G401 (cell line): ENCODE measurements at places on chromosomes 3 and 15. TPM values are rescaled to one million over a fixed set of nuclear protein-coding genes. Genes with fewer than 3 reads are reported as not detected.

The STRIT1 gene
- total RNA-seq: not detected in 2 replicates

The SLC51A gene
- total RNA-seq: not detected in 2 replicates

The SAMMSON gene
- not detected in 2 replicates for total RNA-seq

The KCNH8 gene
- total RNA-seq: not detected in 2 replicates

The APOD gene
- 1.3 and 2.9 TPM in 2 replicates for total RNA-seq

The GOLGA6L4 gene
- total RNA-seq: 0.58 and 0.80 TPM in 2 replicates

The PLA2G4F gene
- total RNA-seq: not detected in 2 replicates

The SPATA12 gene
- not detected in 2 replicates for total RNA-seq

The SPSB4 gene
- total RNA-seq: 1.5 TPM in 1 of 2 replicates, not detected in the other

The FBXW12 gene
- total RNA-seq: 0.68 TPM in 1 of 2 replicates, not detected in the other

The SLC28A1 gene
- not detected in 2 replicates for total RNA-seq

DNA sequence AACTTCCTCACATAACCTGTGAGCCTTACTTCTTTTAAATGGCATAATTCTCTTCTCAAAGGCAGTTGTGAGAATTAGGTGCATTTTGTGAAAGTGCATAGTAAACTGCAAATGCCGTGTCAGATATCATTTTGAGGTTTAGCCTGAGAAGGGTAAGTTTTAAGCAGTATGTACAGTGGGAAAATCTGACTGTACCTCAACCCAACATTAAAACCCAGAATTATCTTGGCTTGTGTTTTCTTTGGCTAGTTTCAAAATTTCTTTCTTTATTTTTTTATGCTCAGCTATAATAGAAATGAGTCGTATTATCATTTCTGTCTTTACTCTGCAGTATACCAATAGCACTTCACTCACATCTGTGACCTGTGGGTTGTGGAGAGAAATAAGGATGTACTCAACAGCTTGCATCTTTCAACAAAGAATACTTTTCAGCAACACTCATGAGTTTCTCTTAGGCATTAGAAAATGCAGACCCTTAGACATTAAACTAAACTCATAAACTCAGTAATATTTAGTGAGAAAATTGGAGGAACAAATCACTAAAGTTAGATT is 65.7 kb downstream of the RASA2 start:
- no peak for DNase-seq

DNA sequence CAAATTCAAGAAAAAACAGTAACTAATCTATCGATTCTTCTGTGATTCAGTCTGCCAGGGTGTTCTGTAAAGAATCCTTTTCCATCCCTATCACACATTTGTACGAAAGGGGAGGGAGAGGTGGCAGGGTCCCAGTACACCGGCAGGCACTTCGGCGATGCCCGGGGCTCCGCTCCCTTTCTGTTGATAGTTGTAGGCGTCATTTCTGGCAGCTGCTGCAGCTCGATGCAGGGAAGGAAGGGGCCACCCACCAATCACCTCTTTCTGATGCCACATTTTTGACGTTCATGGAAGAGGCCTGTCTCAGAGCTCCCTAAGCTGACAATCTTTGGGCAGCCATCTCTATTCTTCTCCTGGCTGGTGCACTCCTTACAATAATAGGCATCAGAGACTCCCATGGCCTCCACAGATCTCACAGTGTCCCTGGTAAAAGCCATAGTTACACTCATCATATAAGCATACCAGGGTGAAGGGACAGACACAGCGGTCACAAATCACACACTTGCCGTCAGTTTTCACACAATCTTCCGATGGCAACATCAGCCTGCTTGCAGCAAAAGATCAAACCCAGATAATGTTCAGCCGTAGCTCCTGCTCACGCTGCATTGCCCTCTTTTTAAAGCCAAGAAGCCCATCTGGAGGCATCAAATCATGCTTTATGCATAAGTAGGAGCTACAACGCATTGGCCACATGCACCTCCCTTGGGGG is 60.8 kb upstream of the ZBTB38 start:
- no peak for DNase-seq

DNA sequence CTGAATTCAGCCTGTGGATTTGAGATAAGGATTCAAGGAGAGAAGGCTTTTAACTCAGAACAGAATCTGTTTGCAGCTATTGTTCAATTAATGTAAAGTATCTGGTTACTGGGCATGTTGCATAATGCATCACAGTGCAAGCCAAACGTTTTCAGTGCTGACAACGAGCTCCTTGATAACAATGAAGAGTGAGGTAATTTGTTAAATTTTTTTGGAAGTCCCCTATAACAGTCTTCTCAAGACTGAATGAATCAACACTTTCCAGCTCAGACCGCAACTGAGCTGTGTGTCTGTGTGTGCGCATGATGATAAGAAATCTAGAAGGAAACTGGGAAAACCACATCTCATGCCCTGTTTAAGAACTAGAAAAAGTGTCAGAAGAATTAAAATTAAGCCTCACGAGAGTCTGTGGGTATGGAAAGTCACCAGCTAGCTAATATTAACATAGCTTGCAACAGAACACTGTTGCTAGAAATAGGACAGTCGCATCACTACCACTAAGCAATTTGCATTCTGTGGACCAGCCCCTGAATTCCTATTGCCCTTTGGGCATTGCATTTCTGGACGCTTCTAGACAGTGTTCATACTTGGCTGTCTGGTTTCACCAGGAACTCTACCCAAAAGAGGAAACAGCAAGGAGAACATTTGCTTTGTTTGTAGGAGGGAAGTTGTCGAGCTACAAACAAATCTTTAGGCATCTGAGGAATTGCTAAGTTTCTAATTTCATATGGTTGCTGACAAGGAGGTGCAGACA is 43.7 kb upstream of the ATP2C1 start:
- DNase-seq: no peak

GRCh38 chr3:184361532-184361931 is at the start of the genes CLCN2 and POLR2H:
Gene CLCN2 (minus strand): TSS chr3:184361605. CDS start chr3:184361479, 126 bp downstream.
Gene POLR2H (plus strand): TSS chr3:184361710. CDS start chr3:184363493, 1,783 bp downstream.
- no peak for DNase-seq

DNA sequence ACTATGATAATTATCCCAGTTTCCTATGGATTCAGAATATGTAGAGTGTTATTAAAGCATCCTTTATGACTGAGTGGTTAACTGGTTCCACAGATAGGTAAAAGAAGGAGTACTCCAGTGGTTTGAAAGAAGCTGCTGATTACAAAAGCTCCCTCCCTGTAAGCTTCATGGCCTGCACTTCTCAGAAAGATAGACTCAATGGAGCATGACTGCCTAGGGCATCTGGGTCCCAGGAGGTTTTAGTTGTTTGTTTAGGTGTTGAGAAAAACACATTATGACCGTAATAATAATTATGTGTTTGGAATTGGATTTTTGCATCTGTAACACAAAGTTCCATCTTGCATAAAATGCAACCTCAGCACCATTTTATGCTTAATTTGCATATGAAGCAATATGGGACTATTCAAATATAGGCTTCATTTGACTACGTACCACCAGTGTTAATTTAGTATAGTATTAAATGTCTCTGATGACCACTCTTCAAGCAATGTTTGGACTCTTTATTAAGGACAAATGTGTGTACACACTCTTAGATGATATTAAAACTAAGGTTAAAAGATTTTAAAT is 121.1 kb downstream of the ROBO2 start:
- no peak for DNase-seq

- DNase-seq: peak; percentile 69
Observed at GRCh38 chr3:183825456-183826161, at the start of gene MAP6D1. Gene MAP6D1 (minus strand): TSS chr3:183825577. CDS start chr3:183825547, 30 bp downstream.

DNA sequence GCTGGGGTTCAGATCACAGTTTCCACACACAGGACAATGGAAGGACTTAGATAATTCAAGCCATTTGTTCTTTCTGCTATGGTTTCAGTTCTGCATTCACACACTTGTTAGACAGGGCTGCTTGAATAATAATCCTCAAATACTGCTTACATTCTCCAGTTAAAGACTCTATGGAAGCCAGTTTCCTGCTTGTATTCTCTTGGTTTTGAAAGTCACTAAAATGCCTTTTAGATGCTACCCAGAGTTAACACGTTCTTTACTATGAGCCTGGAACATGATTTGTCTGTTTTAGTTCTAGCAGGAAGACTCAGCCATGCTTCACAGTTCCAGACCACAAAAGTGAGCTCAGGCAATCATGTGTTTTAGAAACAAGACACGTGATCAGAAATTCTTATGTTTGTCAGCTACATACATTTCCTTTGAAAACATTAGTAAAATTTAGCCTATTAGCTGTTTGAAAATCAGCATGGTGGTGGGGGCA is 152.4 kb downstream of the LEKR1 start:
- no peak for DNase-seq

DNA sequence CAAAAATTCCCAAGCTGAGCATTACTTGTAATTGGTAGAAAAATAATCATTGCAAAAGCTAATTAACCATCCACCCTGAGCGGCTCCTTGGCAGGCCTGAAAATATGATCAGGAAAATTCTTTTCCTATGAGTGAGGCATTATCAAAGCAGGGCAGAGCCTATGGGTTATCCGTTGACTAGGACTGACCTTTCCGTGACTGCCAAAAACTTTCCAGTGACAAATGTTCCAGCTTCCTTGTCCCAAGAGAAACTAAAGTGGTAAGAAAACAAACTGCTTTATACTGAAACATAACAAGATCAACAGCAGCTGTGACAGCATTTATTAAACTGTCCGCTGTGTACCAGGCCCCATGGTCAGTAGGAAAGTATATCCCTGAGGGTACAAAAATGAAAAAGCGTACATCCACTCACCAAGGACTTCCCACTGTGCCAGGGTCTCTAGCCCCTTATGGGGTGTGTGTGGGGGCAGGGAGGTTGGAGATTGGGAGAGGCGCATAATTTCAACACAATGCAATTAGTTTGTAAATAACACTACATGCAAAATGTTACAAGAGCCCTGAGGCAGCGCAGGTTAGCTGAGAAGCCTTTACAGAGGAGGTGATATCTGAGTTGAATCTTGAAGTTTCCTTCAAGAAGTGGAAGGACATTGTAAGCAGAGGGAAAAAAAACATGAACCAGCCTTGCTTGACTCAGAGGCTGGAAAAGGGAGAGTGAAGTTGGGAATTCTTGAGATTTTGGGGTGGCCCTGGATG is 8.5 kb downstream of the LIPC start:
- no peak for DNase-seq

DNA sequence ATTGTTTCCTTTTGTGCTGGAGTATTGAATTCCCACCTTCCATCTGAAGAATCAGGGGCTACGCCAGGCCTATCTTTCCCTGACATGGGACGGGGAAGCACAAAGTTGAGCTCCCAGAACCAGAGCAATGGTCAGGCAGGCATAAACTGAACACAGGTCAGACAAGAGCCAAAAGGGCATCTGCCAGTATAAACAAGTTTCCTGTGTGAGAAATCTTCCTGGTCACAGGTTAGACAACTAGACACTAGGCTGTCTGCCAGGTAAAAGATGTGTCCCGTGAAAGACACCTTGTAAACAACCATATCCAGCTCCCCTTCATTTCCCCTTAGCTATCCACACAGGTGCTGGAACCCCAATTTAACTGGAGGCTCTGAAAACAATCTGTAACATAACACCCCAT is 44.0 kb upstream of the CD96 start:
- no peak for DNase-seq

- no peak for DNase-seq
Observed at GRCh38 chr3:184772667-184773272, 39.2 kb upstream of the VPS8 start.

DNA sequence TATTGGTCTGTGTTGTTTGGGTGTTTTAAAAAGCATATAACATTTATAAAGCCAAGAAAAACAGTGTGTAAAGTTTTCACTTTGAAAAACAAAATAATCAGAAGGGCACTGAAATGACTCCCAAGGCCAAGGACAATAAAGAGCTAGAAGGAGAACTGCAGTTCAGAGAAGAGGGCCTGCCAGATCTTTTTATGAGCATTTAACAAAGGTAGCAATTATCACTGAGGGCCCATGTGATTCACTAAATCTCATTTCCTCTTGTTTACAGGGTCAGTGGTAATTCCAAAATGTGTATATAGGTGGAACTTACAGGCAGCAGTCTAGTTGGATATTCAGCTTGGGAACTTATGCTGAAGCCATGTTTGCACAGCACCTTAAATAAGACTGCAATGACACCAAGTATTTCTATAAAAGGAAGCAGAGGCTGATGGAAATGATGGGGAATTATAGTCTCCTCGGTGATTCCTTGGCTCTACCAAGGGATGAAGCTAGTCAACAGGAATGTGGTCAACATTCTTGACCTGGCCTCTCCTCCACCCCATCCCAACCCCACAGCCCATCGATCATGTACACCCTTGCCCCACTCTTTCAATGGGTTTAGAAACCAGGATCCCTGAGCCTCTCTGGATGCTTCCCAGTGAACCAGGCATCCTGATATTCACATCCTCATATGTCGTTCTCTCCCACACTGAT is 54.4 kb upstream of the THUMPD3 start:
- no peak for DNase-seq

GRCh38 chr3:2198776-2199279 is 100.2 kb downstream of the CNTN4 start:
- peak; percentile 24 for DNase-seq

- no peak for DNase-seq
Observed at GRCh38 chr3:158680861-158681260, 8.4 kb upstream of the LXN start.

GRCh38 chr3:119120480-119120879 is 25.5 kb upstream of the TEX55 start:
- no peak for DNase-seq

DNA sequence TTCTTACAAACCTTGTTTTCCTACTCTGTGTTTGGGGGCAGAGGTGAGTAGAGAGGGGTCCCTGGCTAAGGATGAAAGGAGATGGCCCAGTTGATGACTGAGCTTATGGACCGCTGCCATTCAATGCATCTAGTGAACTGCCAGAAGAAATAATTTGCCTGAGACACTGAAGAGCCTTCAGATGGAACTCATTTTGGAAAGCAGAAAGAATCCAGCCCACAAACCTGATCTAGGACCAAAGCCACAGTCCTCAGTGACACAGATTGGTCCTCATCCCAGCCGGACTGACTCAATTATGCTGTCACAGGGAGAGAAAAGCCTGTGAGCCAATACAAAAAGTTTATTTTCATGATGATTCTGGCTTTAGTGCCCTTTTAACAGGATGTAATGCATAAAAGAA is 82.7 kb downstream of the CD47 start:
- DNase-seq: no peak

- no peak for DNase-seq
Observed at GRCh38 chr15:65659502-65660052, 37.8 kb downstream of the SLC24A1 start.

DNA sequence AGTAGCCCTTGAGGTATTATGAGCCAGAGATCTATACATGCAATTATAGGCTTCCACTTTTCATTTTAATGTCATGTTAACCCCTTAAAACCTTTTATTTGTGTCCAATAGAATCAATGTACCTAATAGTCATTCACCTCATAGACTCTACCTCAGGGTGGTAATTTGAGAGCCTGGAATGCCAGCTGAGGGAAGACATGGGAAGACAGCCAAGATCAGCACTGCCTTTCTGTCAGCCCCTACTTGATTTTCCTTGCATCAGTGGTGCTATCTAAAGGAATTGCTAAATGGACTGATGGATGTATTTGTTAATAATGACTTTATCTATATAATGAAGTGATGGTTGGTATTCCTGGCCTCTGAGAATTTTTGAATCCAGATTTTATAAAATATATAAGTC is 113.3 kb upstream of the GBE1 start:
- DNase-seq: no peak
